ENCODE measurements at places on chromosomes 1 and 21. TPM values are rescaled to one million over a fixed set of nuclear protein-coding genes. Genes with fewer than 3 reads are reported as not detected.

Gene ADGRL2
- 104 TPM for total RNA-seq

DNA sequence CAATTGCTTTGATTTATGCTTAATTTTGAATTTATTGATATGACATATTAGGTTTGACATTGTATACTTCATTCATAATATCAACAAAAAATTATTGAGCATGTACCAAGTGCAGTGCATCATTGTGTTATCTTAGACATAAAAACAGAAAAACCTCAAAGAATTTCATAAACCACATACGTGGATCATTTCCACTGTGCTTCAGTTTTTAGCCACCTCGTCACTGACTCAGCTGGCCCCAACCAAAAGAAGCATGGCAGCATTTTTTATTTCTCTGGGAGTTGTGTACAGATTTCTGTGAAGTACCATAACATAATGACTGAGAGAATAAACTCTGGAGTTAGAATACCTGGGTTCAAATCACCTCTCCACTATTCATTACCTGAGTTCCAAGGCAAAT, 95.6 kb upstream of the C1orf87 start:
- no peak for DNase-seq
- no peak overlapping the region for H3K4me3 ChIP-seq
- no peaks in the 10 kb centered on the region for H3K36me3 ChIP-seq
- no peaks in the 10 kb centered on the region for H3K27me3 ChIP-seq
- H3K4me1 ChIP-seq, result no peaks in the 10 kb centered on the region

DNA sequence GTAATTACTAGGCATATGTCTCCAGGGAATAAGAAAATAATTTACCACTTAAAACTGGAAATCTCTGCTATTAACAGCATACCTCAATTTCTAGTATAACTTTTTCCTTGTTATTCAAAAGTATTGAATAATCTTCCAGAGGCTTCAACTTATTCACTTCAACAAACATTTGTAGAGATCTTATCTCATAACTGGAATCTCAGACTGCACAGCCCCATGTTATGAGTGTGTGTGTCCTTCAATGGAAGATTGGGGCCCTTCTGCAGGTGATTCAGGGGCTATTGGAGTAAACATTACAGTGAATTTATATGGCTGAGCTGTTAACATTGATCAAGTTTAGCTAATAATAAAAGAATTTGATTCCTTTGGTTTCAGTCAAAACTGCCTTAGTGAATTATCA, 946.1 kb downstream of the TTLL7 start:
- H3K27ac ChIP-seq, result no peak overlapping the region
- H3K27me3 ChIP-seq, result no peaks in the 10 kb centered on the region
- no peaks in the 10 kb centered on the region for H3K4me1 ChIP-seq

Gene VANGL2
- 51.3 TPM for total RNA-seq
